Hematopoietic multipotent progenitor cell treated with erythropoietin and hydrocortisone succinate and interleukin-3 and kit ligand, for 8 days (in vitro differentiated cells): ENCODE measurements at places on chromosomes 3 and 15.
A peak's percentile ranks its signal among the peaks of the same experiment; 100 is the strongest.

DNA sequence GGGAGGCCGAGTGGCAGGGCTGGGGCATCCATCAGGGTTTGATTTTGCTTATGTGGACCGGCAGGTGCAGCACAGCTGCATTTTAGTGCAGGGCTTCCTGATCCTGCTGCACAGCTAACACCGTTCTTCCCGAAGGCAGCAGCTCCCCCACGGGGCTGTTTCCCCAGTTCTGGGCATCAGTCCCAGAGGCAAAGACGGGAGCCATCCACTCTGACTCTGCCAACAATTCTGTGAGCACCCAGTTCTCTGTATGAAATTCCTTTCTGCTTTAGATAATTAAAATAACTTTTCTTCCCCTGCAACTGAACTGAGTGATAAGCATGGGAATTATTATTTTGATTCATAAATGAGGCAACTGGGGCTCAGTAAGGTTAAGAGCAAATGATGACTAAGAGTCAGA lies 262.9 kb upstream of the ATP10A start:
- DNase-seq, result no peak

GRCh38 chr15:39243396-39243795 lies 337.5 kb upstream of the THBS1 start:
- DNase-seq, result no peak

GRCh38 chr3:154285221-154285620 lies 39.1 kb downstream of the DHX36 start:
- no peak for DNase-seq

DNA sequence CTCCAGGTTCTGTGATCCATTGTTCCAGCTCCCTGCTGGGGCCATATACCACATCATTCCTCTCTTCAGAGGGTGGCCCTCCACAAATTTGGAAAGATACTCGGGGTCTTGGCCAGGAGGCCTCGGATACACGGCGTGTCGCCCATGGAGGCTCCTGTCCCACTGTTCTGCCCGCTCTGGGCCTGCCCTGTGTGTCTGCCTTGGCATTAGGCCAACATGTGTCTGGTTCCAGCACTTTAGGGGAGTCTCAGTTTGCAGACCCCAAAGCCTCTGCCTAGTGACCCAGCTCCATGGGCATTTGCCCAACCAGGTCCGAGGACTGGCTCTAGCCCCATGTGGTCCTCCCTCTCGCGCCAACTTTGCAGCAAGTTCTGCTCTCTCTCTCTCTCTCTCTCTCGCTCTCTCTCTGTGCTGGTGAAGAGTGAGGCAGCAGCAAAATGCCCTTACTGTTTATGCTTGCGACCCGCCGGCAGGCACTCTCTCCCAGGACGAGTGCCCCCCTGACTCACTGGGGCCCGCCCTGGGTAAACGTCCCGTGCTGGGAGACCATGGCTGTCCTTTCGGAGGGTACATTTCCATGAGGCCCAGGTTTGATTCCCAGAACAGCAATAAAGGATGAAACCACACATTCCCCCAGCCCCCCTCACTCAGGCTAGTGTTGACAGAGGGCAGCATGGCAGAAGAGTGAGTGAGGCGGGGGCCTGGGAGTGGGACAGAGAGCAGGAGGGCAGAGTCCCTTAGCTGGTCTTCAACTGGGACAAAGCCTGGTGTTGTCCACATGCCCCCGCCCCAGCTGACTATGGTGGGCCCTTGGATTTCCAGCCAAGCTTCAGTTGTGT lies 77.9 kb downstream of the ISG20 start:
- DNase-seq, result no peak

GRCh38 chr3:50050361-50050760 lies 38.4 kb upstream of the RBM5 start:
- no peak for DNase-seq

DNA sequence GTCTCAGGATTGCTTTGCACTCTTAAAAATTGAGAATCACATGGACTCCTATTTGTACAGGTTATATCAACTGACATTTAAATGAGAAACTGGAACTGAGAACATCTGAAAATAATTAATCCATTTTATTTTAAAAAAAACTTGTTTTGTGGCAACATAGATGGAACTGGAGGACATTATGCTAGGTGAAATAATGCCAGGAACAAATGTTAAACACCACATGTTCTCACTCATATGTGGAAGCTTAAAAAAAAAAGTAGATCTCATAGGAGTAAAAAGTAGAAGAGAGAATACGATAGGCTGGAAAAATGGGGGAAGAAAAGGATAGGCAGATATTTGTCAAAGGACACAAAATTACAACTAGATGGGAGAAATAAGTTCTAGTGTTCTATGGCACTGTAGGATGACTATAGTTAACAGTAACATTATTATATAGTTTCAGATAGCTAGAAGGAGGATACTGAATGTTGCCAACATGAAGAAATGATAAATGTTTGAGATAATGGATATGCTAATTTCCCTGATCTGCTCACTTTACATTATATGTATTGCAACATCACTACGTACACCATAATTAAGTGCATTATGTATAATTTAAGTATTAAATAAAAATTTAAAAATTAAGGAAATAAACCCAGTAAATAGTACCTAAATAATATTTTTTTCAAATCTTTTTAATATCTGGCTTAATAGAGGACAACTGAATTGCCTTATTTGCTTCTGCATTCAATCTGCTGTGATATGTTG lies 100.5 kb upstream of the TSPAN3 start:
- DNase-seq, result no peak

DNA sequence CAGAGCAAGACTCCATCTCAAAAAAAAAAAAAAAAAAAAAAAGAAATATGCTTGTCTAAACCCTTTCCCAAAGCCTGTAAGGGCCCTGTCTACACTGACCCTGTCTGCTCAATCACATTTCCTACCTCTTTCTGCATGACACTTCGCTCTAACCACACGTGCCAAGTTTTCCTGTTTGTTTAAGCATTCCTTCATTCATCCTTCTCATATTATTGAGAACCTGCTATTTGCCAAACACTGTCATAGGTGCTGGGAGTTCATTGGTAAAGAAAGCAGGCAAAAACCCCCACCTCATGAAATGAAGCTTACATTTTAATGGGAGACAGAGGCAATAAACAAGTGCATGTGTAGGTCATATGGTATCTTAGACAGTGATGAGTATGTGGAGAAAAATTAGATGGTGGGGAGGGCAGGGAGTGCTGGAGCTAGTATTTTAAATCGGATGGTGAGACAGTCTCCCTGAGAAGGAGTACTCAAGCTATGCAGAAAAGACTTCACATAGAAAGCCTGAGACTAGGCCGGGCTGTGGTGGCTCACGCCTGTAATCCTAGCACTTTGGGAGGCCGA lies 48.0 kb downstream of the B3GNT5 start:
- DNase-seq, result no peak

GRCh38 chr3:10836676-10837075 lies 20.6 kb downstream of the SLC6A11 start:
- DNase-seq, result no peak

- DNase-seq, result no peak
Measured at GRCh38 chr3:134749802-134750553, 45.1 kb upstream of the EPHB1 start.

DNA sequence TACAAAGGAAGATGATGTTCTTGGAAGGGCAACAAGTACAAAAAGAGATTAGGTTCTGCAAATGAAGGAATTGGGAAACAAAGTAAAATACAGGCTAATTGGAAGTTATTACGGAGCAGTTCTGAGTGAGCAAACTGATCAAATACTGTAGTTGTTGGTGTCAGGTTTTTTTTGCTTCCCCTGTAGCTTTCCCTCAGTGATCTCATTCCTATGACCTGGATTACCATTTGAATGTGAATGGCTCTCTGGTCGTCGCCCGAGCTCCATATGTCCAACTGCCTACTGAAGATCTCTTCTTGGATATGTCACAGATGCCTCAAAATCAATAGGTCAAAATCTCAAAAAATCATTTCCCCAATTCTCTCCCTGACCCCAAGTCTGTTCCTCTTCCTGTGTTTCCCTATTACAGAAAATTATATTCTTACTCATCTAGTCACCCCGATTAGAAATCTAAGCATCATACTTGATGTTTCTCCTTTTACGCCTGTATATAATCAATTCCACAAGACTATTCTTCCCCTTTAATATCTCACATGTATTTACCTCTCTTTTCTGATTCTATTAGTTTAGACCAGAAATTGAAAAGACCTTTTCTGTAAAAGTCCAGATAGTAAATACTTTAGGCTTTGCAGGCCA lies 29.0 kb downstream of the GOLM2 start:
- no peak for DNase-seq

DNA sequence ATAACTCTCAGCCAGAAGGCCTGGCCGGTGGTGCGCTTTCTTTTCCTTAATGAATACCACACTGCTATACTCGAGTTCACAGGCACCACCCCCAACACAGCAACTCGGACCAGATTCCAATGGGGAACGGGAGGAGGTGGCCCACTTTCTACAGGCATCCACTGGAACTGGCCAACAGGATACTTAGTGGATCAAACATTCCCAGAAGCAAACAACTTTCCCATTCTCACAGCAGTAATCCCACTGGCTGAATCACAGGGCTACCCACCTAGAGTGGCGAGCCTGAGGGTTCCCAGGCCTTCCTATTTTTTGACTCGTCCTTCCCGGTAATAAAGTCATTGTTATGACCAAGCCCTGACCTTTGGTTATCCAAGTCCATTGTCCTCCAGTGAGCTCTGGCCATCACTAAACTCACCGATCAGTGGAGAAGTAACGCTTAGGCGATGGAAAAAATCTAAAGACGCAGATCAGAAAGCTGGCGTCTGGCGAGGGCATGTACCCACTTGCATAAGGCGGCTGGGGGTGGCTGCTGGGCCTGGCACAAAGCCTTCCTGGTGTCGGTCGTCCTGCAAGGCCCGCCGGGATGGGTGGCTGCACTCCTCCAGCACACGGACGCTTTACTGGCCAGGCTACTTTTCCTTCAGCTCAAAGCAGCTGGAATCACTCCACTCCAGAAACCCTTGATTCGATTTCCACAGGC lies 1.2 kb downstream of the EOGT start:
- no peak for DNase-seq

DNA sequence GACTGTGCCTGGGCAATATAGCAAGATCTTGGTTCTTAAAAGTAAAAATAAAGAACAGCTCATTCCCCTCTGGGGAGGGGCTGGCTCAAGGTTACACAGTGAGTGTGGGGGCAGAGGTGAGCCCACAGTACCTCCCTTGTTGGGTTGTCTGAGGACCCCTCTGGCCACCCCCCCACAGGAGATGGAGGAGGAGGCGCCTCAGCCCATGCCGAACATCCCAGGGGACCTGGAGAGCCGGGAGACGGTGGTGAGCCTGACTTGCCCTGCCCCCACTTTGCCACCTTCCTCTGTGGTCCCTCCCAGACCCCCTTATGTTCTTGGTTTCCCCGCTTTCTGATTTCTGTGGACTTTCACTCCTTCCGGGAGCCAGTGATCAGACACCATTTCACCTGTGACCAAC lies 28.7 kb downstream of the NGRN start:
- no peak for DNase-seq

- no peak for DNase-seq
Measured at GRCh38 chr15:68379759-68380290, 52.1 kb downstream of the ITGA11 start.

- DNase-seq, result no peak
Measured at GRCh38 chr3:5309602-5310001, 122.1 kb downstream of the EDEM1 start.

- no peak for DNase-seq
Measured at GRCh38 chr15:55496716-55497115, 11.3 kb downstream of the DNAAF4 start.

GRCh38 chr3:183266454-183266853 lies 13.4 kb downstream of the B3GNT5 start:
- DNase-seq, result no peak

- DNase-seq, result no peak
Measured at GRCh38 chr15:25811481-25811906, 51.6 kb downstream of the ATP10A start.

GRCh38 chr3:61848885-61849284 lies 287.5 kb downstream of the PTPRG start:
- no peak for DNase-seq

GRCh38 chr3:47079432-47079831 lies 84.5 kb downstream of the SETD2 start:
- peak; percentile 16 for DNase-seq

DNA sequence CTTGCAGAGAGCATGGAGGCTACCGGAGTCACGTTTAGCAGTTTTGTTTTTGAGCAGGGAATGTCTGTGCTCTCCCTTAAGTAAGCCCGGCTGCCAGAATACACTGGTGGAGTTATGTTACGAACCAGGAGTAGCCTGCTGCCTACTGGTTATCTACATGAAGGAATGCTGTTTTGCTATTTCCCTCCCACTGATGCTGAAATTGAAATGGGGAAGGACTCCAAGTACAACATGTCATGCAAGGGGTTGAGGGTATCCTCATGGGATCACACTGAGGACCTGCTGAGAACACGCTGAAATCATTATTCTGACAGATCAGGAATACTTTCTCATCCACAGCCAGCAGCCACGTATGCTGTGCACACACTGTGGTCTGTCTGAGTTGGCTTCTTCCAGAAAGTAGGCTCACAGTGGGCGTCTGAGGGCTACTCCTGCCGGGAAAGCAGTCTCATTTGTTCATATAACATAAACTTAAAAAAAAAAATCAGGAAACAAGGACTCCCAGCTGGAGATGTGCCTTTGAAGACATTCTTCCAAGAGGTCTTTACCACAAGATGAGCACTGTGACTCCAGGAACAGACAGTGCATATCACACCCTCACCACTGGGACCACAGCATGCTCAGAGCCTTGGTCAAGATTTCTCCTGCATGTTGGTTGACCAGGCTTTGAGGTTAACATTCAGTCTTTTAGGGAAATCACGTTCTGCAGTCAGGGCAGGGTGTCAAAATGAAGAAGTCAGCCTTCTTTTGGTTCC lies 300.4 kb upstream of the RASGRP1 start:
- no peak for DNase-seq

DNA sequence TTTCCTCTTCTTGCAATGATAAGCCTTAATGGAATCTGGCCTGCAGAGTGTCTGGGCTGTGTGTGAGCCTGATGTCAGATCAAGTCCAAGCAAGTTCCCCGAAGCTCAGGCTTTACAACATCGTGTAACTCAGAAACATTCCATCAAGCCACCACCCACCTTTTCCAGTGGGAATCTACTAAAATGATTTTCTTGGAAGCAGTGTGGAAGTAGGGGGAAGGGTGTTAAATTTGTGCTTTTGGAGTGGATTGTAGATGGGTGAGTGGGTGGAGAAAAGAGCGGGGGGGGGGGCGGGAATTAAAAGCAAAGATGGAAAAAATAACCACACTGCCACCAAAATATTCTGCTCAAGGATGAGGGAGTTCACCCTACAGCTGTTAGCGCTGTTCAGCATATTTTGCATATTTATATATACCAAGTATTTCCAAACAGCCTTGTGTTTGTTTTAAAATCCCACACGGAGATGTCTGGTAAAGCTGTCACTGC lies 53.6 kb downstream of the VGLL3 start:
- no peak for DNase-seq

GRCh38 chr15:42955518-42955917 lies 34.9 kb upstream of the TTBK2 start:
- DNase-seq, result no peak

DNA sequence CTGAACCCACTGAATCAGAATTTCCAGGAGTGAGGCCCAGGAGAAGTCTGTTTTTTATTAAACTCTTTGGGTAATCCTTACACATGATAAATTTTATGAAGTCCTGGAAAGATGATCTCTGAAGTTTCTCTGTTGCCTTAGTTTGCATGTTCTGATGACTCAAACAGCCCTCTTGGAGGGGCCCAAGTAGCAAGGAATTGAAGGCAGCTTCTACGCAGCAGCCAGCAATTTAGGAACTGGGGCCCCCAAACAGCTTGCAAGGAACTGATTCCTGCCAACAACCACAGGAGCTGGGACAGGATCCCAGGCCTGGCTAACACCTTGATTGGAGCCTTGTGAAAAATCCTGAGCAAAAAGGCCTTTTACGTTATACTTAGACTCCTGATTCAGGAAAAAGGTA lies 5.4 kb upstream of the ACP3 start:
- DNase-seq, result no peak

- no peak for DNase-seq
Measured at GRCh38 chr3:146037697-146038096, 123.3 kb downstream of the PLOD2 start.
